A549 treated with Mapracorat at 1 μM for 4 hours (cell line): ENCODE measurements at places on chromosomes 16 and 17. TPM values are rescaled to one million over a fixed set of nuclear protein-coding genes. Genes with fewer than 3 reads are reported as not detected.

Gene ZNF469
- total RNA-seq, result 6.1 to 11.5 TPM (median 9.9 TPM) in 5 replicates

Gene HAP1
- 1.1 to 1.7 TPM (median 1.4 TPM) in 5 replicates for total RNA-seq

Gene P2RX1
- total RNA-seq, result not detected in 5 replicates

Gene TP53TG3C
- 0.68 to 1.0 TPM in 2 of 5 replicates, not detected in the others for total RNA-seq

Gene RPS6KB1
- total RNA-seq, result 36.2 to 50.2 TPM (median 42.8 TPM) in 5 replicates

Gene TEX19
- 0.26 to 0.51 TPM (median 0.39 TPM) in 5 replicates for total RNA-seq

Gene SLC35G6
- total RNA-seq, result 0.07 TPM in 1 of 5 replicates, not detected in the others

Gene FHOD1
- 40.2 to 67.1 TPM (median 60.9 TPM) in 5 replicates for total RNA-seq

Gene KCNH6
- total RNA-seq, result not detected in 5 replicates

Gene ITGAL
- 0.03 to 0.21 TPM in 2 of 5 replicates, not detected in the others for total RNA-seq

Gene WNK4
- total RNA-seq, result 1.1 to 1.8 TPM (median 1.3 TPM) in 5 replicates

Gene CORO1A
- 2.0 to 3.6 TPM (median 2.8 TPM) in 5 replicates for total RNA-seq

Gene SRL
- 0.03 to 0.06 TPM (median 0.03 TPM) in 3 of 5 replicates, not detected in the others for total RNA-seq

Gene KLHDC4
- total RNA-seq, result 41.5 to 50.5 TPM (median 48.7 TPM) in 5 replicates
